ENCODE measurements at places on chromosomes 6 and 20.
A peak's percentile ranks its signal among the peaks of the same experiment; 100 is the strongest.

- DNase-seq = no peak
Measured at GRCh38 chr20:51237278-51237677, 214.4 kb upstream of the KCNG1 start.

GRCh38 chr6:39008737-39009136, 39.8 kb upstream of the GLP1R start:
- DNase-seq = no peak

DNA sequence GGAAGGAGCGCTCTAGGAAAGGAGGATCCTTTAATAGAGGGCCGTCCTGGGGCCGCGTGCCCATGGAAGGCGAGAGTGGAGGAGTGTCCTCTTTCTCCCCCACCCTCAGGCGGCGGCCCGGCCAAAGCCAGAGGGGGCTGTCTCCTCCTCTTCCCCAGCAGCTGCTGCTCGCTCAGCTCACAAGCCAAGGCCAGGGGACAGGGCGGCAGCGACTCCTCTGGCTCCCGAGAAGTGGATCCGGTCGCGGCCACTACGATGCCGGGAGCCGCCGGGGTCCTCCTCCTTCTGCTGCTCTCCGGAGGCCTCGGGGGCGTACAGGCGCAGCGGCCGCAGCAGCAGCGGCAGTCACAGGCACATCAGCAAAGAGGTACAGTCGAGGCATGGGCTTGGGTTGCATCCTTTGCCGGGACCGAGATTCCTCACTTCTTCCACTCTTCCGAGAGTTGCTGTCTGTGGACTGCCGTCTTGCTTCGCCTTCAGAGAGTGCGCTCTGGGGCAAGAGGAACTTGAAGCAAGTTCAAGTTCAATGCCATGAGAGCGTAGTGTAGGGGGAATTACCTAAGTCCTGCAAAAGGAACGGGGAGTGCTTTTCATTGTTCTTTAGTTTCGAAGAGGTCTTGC, at the start of gene LAMA2:
Gene LAMA2 (plus strand): TSS at position 148 of the 621 bp plus-strand sequence. CDS start 108 bp downstream, at position 256.
- DNase-seq = no peak

DNA sequence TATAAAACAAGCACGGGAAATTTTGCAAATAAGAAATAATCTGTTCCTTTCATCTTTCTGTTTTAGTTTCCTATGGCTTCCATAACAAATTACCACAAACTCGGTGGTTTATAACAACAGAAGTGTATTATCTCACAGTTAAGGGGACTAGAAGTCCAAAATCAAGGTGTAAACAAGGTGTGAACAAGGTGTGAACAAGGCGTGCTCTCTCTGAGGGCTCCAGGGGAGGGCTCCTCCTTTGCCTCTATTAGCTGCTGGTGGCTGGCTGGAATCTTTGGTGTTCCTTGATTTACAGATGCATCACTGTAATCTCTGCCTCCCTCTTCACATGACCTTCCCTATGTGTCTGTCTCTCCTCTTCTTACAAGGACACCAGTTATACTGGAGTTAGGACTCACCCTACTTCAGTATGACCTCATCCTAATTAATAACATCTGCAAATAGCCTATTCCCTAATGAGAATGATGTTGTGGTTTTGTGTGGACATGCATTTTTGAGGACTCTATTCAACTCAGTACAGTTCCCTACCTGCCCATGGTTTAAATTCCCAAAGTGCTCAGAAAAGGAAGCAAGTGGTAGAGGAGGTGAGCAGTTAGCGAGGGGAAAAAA, 17.5 kb upstream of the BMP5 start:
- DNase-seq = no peak

DNA sequence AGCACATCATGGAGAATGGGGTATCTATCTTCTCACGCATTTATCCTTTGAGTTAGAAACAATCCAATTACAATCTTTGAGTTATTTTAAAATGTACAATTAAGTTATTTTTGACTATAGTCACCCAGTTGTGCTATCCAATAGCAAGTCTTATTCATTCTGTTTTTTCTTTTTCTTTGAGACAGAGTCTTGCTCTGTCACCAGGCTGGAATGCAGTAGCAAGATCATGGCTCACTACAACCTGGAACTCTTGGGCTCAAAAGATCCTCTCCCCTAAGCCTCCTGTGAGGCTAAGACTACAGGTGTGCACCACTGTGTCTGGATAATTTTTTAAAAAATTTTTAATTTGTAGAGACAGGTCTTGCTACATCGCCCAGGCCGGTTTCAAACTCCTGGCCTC, 201.5 kb upstream of the ZNF217 start:
- no peak for DNase-seq

- DNase-seq = no peak
Measured at GRCh38 chr6:143675382-143675900, 2.3 kb upstream of the PHACTR2 start.

DNA sequence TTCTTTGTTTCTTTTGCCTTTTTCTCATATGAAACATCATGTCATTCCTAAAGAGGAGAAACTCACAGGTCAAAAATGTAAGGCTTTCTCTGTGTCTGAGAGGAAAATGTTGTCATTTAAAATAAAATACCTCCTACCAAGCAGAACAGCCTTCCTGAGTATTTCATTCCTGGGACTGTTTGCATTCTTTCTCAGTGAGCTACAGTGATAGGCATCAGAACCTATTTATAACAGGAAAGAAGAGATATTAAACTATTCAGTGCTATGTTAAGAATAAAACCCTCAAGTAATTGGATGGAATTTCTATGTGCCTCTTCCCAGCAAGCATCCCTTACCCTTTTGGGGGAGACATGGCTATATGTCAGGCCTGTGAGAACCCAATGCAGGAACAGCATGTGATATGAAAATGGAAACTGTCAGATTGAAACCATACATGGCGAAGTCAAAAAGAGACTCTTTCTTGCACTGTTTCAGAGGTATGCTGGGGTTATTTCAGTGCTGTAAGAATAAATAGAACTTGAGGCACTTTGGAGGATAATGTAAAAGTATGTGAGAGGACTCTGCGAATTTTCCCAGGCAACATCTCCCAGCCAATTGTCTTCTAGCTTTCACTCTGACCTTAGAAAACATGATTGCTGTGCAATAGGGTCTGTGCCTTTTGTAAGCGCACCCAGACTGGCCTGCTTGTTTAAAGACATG, 133.8 kb upstream of the CCN2 start:
- DNase-seq = no peak

DNA sequence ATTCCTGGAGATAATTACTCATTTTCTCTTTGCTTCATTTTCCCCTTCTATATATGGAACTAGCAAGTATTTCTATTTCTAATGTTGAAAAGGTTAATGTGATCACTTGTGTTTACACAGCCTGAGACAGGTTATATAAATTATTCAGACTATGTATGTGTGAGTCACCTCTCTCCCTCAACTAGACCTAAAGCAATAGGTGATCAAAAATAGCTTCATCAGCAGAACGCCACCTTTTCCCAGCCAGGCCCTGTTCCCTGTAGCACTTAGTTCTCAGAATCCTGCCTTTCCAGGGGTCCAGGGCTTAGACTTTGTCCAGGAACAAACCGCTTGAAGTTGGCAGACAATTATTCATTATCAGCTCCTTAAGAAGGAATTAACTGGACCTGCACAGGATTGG, 125.3 kb upstream of the EXOC2 start:
- no peak for DNase-seq

GRCh38 chr20:13220194-13220903, 725 bp upstream of the ISM1 start:
- peak; percentile 36 for DNase-seq

- no peak for DNase-seq
Measured at GRCh38 chr6:34194772-34195171, 41.9 kb upstream of the HMGA1 start.
